Breast epithelium (tissue), 4 donors: ENCODE measurements at places on chromosomes 12 and 14.

DNA sequence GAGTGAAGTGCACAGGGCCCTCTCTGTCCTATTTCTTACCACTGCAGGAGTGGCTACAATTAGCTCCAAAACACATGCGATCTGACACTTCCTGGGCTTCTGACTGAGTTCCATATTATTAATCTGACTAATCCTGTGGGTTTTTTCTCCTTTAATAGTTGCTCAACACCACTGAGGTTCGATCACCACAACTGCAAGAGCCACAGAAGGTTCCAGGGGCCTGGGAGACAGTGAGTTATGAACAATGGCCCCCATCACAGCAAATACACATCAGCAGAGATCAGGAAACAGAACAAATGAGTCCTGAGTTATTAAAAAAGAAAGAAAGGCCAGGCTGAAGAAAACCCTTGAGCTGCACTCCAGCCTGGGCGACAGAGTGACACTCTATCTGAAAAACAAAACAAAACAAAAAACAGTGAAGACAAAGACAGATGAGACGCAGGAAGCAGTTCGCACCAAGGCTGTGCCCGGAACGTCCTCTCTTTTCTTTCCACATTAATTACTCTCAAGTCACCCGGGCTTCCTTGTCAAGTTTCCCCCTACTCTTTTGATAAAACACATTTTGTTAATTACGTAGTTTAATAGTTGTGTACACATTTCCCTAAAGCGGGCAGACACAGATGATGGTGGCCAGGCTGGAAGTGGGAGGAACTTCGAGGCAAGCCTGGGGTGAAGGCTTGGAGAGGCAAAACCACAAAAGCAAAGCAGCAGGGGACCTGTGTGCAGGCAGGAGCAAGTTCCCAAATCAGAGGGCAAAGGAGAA is 42.7 kb downstream of the CDC42BPB start:
- no peaks in the 10 kb centered on the region for H3K4me1 ChIP-seq
- no peak for DNase-seq
- no peaks in the 10 kb centered on the region for H3K36me3 ChIP-seq
- H3K4me3 ChIP-seq = no peak overlapping the region

GRCh38 chr14:94623856-94624499 is 11.8 kb downstream of the SERPINA3 start:
- no peak overlapping the region for H3K27ac ChIP-seq
- H3K4me1 ChIP-seq = no peaks in the 10 kb centered on the region
- no peak for DNase-seq
- no peak overlapping the region for H3K4me3 ChIP-seq
- no peaks in the 10 kb centered on the region for H3K36me3 ChIP-seq
- H3K27me3 ChIP-seq = no peaks in the 10 kb centered on the region

- peaks cover 10% of the 10 kb centered on the region for H3K4me1 ChIP-seq
- peaks cover 16% of the 10 kb centered on the region for H3K27me3 ChIP-seq
- H3K36me3 ChIP-seq = no peaks in the 10 kb centered on the region
- no peak for DNase-seq
These were observed 440 bp upstream of the ISM2 start for GRCh38 chr14:77498984-77499527.

DNA sequence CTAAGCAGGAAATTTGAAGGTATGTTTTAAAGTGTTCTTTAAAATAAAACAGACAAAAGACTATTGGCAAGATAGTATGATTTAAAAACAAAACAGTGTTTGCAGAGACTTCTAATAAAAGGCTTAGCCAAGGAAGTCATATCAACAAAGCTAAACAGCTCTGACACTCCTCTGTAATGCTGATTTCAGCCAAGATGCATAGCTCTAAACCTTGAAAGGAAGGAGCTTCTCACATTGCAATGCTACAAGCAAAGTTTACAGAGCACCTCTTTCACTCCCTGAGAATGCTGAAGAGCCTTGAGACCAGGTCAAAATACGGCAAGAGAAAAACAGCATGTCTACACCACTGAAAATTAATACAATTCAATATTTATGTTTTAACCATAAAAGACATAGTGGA is 51.8 kb downstream of the PARP11 start:
- no peak overlapping the region for H3K4me3 ChIP-seq
- no peak for DNase-seq
- H3K4me1 ChIP-seq = no peaks in the 10 kb centered on the region
- H3K36me3 ChIP-seq = no peaks in the 10 kb centered on the region
- H3K27ac ChIP-seq = no peak overlapping the region

GRCh38 chr12:65728848-65729793 is 95.2 kb upstream of the HMGA2 start:
- no peak for DNase-seq
- peaks cover 5% of the 10 kb centered on the region for H3K27me3 ChIP-seq
- no peaks in the 10 kb centered on the region for H3K4me1 ChIP-seq
- H3K36me3 ChIP-seq = no peaks in the 10 kb centered on the region
- H3K4me3 ChIP-seq = peak overlapping the region; percentile 41

- H3K4me3 ChIP-seq = no peak overlapping the region
- no peaks in the 10 kb centered on the region for H3K4me1 ChIP-seq
- peak overlapping the region; percentile 42 for H3K27ac ChIP-seq
- no peaks in the 10 kb centered on the region for H3K36me3 ChIP-seq
- no peak for DNase-seq
- H3K27me3 ChIP-seq = no peaks in the 10 kb centered on the region
These were observed 219.2 kb upstream of the RGS6 start for GRCh38 chr14:71713016-71713415.

DNA sequence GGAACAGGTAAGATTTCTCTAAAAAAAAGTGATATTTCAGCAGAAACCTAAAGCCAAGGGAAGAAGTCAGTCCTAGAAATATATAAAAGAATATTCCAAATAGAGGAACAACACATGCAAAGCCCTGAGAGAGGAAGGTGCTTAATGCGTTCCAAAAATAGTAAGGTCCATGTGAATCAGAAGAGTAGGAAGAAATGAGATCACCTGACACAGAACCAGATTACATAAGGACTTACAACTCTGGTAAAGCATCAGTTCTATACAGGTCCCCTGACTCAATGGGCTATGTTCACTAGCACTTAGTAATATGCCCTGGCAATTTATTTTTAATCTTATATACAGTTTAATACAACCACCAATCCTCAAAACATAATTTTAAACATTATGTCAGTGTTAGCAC is 30.0 kb downstream of the SENP1 start:
- no peak for DNase-seq
- H3K4me3 ChIP-seq = no peak overlapping the region
- H3K27ac ChIP-seq = no peak overlapping the region
- H3K4me1 ChIP-seq = no peaks in the 10 kb centered on the region
